ENCODE measurements at places on chromosomes 6 and 20.

DNA sequence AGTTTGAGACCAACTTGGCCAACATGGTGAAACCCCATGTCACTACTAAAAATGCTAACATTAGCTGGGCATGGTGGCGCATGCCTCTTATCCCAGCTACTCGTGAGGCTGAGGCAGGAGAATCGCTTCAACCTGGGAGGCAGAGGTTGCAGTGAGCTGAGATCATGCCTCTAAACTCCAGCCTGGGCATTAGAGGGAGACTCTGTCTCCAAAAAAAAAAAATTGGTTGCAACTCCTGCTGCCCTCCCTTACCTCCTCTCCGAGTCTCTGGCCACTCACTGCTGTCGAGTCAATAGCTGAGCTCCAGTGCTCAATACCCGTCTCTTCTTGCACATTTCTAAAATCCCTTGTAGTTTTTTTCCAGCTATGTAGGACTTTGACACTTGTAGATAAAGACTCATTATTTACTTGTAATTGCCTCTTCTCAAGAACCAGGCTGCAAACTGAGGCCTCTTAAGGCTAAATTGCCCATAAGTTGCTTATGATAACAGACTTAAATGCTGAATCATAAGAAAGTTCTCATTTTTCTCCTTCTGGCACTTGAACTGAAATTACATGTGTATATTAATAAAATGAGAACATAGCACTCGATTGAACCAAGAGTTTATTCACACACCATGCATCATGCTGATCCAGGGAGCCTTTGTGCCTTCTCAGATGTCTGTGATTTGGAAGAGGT is 13.8 kb downstream of the HECA start:
- no peak for DNase-seq

- no peak for DNase-seq
Measured at GRCh38 chr6:91716361-91716760, 1129.5 kb upstream of the MAP3K7 start.

DNA sequence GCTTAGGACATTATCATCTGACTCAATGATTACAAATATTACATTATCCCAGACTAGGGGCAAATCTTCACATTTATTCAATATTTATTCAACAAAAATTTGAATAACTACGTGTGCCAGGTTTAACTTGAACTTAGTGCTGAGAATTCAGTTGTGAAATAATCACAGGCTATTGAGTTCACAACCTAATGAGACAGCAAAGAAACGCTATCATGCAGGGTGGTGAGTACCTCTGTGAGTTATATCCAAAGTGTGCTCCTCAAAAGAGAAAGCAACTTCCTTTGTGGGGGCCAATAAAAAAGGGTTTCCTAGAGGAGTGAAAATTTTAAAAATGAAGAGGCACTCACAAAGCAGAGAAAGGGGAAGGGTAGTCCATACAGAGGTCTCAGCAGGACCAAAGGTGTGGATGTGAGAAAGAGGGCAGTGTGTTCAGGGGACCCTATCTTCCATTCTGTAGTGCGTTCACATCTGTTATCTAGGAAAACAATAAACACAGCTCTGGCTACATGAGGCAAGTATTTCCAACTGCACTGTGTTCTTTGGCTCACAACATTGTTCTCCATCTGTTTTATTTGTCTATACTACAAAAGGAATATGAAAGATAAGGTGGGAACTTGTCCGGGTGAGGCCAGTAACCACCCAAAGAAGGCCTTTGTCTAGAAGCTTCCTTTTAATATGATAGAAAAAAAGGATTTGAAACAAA is 155.4 kb upstream of the MARCKS start:
- DNase-seq: no peak

DNA sequence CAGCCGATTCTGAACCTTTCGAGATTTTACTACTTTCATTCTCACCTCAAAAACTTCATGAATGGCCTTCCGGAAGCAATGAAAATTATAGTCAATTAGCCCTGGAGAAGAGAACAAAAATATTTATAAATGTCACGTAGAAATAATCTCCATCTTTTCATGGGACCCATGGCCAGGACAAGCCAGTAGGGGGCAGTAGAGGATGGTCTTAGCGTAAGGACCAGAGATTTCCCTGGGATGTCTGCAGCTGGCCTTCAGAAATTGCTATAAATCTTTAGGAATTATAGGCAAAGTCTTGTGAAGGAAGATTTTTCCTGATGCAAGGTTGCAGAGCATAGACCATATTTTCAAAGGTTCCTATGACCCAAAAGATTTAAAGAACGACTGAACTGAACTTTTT is 15.6 kb upstream of the UBE2J1 start:
- DNase-seq: no peak

- DNase-seq: no peak
Measured at GRCh38 chr6:46136831-46137230, 7.0 kb downstream of the ENPP4 start.

- no peak for DNase-seq
Measured at GRCh38 chr6:137927777-137928218, 60.7 kb downstream of the TNFAIP3 start.

DNA sequence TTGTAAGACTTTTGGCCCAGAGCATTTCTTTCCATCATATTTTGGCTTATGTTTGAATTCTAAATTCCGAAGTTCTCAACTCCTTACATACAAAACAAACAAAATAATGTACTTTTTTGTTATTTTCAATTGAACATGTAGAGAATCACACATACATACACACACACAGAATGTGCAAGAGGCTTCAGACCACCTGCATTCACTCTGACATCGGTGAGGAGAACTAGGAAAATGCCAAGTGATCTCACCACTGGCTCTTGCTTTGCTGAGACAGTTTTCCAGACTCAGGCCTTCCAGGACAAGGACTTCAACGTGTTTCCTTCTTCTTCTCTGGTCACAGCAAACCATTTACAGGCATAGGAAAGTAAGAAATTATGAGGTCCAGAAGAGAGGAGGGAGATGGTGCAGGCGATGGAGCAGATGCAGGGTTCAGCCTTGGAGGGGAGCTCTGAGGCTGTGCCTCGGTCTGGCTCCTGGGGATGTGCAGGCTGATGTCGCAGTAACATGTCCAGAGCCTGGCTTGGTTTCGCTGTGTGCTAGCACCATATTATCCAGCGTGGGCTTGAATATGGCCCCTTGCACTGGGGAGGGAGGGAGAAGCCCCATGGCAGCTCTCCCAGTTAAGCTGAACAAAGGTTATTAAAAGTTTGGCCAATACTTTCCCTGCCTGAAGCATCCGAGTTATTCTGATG is 93.4 kb downstream of the DACT2 start:
- DNase-seq: no peak

DNA sequence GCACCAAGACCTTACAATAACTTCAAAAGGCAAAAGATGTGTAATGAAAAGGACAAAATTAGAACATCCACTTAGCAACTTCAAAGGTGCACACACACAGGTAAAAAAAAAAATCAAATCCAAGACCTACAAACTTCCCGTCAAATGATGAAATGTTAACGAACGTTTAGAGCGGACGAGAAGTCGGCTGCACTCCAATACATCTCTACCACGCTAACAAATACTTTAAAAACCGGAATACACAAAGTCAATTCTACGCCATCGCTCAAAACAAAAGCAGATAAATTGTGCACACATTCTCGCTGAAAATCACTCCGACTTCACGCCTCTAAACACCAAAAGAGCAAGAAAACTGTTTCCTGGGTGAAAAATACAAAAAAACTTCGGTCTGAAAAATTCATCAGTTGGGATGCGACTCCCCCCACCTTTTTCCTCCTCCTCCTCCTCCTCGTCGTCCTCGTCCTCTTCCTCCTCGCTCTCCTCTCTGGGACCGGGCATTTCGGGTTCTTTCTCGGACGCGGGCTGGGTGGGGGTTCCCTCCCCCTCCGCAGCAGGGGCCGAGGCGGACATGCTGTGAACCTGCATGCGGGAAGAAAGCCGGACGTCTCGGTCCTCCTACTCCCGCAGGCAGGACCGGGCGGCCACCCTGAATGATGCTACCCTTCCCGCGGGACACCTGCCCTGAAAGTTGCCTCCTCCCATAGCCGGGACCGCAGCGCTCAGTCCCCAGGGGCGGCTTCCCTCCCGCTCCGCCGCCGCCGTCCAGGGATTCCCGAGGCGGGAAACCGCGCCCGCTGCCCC is 712 bp downstream of the DEK start:
- DNase-seq: no peak

Data from chondrocyte (in vitro differentiated cells).